ENCODE measurements at places on chromosomes 13 and 19.

GRCh38 chr13:28049880-28050875 is 50.2 kb downstream of the FLT3 start:
- no peak for DNase-seq

DNA sequence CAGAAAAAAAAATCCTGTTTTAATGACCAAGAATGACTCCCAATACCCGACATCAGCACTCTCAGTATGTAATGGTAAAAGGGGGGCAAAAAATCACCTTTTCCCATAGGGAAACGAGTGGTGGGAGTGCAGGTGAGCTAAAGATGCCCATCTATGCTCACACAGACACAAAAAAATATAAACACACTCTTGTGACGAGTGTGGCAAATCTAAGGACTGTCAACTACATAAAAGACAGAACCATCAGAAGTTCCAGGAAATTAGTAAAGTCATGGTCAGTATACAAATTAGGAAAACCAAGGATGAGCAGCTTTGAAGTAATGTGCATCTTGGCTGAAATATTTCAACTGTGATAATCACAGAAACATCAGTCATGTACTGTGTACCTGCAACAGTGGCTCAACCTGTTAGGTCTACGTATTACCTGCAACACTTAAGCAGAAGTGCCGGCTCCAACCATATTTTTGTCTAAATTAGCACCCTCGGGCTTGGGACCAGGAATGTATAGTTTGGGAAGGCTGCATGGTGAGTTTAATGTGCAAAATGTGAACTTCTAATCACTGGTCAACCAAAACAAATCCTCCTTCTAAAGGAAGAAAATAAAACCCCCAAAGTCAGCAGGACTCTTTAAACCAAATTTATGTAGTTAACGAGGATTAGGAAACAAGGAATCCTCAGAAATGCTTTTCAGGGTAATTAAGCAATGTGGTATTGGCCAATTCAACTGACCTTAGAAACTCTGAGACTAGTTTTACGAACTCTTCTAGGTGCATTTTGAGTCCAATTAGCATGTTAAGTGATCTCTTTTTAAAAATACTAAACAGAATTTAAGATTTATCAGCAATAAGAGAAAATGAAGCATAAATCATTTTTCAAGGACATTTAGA is 24.3 kb downstream of the ANKRD10 start:
- no peak for DNase-seq

DNA sequence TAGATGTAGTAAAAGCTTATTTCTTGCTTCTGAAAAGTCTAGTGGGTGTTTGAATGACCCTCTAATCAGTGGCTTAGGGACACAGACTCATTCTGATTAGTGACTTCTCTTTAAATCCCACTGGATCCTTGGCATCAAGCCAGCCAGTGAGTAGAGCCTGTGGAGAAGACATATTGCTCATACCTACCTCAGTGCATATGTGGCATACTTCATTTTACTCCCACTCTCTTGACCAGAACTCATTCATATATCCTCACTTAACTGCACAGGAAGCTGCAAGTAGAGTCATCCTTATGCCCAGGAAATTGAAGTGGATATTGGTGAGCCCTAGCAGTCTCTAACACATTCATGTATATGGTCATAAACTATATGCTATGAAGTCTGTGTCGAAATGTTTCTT is 148.3 kb downstream of the PDS5B start:
- DNase-seq = no peak

- DNase-seq = no peak
Observed at GRCh38 chr19:17103177-17103576, 27.6 kb downstream of the MYO9B start.

- peak; percentile 98 for DNase-seq
Observed at GRCh38 chr19:511101-511851, 4.0 kb downstream of the TPGS1 start.

GRCh38 chr13:40420160-40420740 is 246.2 kb downstream of the FOXO1 start:
- DNase-seq = no peak

GRCh38 chr19:17234911-17235299 is 8.9 kb downstream of the OCEL1 start:
- DNase-seq = peak; percentile 48

All from NCI-H774 (cell line).